Mesenchymal stem cell (in vitro differentiated cells and primary cell): ENCODE measurements at places on chromosomes 16 and 17.

- no peak for DNase-seq
Measured at GRCh38 chr17:65553646-65554552, 7.5 kb downstream of the AXIN2 start.

DNA sequence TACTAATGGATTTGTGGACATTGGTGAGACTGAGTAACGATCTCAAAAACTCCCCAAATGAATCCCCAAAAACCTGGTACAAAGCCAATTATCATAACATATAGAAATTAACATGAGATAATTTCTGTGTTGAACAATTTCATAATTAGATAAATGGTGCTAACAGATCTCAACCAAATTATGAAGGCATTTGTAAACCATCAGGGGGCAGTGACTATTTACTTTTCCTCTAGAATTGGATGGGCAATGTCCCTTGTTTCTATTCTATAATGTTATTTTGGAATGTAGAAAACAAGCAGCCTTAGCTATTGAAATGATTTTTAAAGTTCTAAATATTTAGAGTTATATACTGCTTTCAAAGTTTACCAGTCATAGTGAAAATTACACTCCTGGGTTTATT, 57.8 kb downstream of the MYH10 start:
- peak; percentile 13 for DNase-seq

DNA sequence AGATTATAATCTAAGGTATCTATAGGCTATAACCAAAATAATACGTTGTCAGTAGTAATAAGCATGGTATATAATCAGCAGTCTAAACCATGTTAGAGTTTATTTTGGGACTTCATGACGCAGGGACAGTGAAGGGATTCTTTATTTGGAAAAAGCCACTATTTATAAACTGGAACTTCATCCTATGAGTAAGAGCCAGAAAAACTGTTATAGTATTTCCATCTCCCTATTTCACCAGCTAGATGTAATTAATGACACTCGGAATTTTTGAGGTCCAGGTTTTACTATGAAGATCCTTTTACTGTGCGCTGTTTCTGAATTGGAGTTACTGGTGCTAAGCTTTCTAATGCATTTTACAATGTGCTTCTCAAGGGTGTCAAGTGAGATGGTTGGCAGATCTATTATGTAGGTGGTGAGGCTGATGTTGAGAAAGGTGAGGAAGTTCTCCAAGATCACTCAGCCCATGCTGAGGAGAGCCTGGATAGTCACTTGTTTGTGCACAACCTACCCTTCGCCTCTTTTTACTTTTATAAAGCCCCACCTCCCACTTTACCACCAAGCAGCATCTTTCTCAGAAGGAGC, 149.3 kb downstream of the MSI2 start:
- peak; percentile 31 for DNase-seq

GRCh38 chr16:76756423-76756822, 434.6 kb upstream of the MON1B start:
- no peak for DNase-seq

GRCh38 chr16:71869089-71869488, 14.9 kb downstream of the ZNF821 start:
- DNase-seq: no peak
